ENCODE measurements at places on chromosomes 5 and 9.

GRCh38 chr5:44770780-44771717 is 37.7 kb upstream of the MRPS30 start:
- no peak for DNase-seq

DNA sequence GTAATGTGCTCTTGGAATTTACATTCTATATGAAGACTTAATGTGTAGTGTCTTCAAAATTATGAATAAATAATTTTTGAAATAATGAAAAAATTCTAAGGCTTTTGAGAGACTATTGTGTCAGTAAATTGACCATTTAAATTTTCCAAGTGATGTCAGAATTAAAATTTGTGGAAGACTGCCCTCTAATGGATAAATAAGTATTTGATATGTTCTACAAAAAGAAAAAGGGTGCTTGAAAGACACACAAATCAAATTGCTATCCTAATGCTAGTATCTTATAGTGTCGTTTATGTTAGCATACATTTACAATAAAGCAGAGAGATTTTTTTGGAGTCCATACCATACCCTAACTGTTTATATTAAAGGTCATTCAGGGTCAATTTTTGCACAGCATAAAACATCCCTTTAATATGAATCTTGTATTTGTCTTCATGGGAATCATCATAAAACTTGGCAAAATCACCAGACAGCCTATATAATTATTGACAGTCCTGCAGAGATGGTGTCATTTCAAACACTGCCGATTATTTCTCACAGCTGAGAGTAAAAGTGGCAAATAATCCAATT is 120.8 kb upstream of the SLC27A6 start:
- DNase-seq = peak; percentile 60

GRCh38 chr5:76789991-76790581 is 28.7 kb upstream of the F2RL1 start:
- DNase-seq = peak; percentile 46

- DNase-seq = no peak
Observed at GRCh38 chr9:100317706-100318105, 35.0 kb downstream of the TEX10 start.

DNA sequence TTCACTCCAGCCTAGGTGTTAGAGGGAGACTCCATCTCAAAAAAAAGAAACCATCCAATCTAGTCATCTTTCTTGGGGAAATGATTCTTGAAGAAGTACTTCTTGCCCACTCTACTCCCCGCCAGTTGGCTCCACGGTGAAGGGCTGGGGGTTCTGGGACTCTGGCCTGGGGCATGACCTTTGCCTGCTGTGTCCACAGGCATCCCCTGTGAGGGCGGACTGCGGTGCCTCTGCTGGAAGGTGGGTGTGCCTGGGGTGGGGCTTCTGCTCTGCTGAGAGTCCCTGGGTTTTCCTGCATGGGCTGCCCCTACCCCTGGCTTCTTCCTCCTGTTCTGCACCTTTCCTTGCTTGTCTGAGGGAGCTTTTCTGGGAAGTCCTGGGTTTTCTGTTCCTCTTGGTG is 3.5 kb downstream of the TBC1D13 start:
- DNase-seq = no peak

- DNase-seq = no peak
Observed at GRCh38 chr9:37220971-37221370, 100.6 kb downstream of the ZCCHC7 start.

GRCh38 chr9:132935026-132935425 is 9.4 kb downstream of the TSC1 start:
- DNase-seq = no peak

DNA sequence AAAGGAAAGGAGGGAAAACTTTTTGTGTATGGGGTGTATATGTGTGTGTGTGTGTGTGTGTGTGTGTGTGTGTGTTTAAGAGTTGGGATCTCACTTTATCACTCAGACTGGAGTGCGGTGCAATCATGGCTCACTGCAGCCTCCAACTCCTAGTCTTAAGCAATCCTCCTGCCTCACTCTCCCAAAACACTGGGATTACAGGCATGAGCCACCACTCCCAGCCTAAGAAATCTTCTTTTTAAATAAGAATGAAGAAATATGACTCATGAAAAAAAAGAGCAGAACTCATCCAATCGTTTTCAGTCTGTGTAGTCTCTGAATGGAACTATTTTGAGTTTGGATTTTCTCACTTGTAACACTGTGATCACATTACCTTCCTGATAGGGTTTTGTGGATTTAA is 601.5 kb downstream of the ACTL7B start:
- no peak for DNase-seq

- no peak for DNase-seq
Observed at GRCh38 chr5:15065091-15065490, 193.5 kb upstream of the ANKH start.

- DNase-seq = no peak
Observed at GRCh38 chr5:171050916-171051315, 189.1 kb downstream of the RANBP17 start.

DNA sequence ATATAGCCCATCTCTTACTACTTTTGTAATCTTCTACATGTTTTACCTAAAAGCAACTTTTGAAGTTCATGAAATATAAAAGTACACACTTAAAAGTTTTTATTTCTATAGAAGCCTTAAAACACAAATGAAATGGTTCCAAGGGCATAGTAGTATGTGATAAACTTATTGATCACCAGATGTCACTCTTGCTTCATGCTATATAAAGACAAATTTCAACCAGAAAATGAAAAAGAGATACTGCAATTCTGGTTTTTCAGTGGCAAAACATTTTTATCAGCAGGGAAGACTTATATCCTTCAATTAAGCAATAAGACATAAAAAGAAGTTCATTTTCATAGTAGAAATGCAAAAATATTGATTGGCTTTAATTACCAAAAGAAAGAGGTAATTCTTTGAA is 69.4 kb upstream of the FBXL17 start:
- DNase-seq = no peak

DNA sequence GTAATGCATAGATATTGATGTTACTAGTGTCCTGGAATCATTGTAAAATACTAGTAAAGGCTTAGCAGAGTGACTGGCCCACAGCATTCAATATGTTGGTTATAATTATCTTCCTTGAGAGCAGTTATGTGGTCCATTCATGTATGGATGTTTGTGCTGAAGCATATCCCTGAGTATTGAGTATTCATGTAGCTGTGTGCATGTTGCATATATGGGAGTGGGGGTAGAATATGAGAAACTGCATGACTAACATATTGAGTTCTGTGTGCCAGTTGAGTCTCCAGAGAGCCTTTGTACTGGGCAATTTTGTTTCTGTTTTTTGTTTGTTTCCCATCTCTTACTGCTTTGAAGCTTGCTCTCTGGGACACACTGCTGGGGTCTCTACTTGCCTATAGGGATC is 222.7 kb upstream of the TRIM32 start:
- DNase-seq = no peak

- peak; percentile 18 for DNase-seq
Observed at GRCh38 chr9:124754289-124754688, 16.8 kb downstream of the NR6A1 start.

DNA sequence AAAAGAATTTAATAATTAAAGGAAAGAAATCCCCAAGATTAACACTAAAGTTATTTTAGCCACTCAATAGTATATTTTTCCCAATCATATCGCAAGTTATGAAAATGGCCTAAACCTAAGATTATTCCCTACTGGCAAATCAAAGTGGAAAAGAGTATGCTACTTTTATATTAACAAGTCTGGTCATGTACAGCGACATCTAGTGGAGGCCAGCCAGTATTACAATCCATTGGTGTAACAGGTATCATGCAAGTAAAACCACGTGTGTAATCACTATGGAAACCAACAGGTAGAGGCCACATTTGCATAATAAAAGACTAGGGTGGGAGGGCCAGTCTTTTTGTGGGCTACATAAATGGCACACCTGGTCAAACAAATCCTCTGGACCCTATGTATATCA is 976.4 kb upstream of the CDH9 start:
- peak; percentile 70 for DNase-seq

DNA sequence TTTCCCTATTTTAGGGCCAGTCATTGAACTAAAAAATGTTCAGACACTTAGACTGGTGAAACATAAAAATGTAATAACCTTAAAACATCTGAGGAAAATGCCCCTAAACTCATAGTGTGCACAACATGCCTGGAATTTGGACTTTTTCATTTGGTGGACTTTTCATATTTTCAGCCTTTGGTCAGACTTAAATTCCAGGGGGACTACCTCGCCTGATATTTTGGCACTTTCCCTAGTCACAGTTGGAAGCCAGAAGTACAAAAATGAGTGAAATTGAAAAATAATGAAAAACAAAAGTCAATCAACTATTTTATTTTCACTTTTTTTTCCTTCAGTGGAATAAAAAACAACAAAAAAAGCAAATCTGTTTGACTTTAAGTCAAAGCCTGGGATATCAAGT is 256.2 kb downstream of the ACTL7B start:
- DNase-seq = no peak

DNA sequence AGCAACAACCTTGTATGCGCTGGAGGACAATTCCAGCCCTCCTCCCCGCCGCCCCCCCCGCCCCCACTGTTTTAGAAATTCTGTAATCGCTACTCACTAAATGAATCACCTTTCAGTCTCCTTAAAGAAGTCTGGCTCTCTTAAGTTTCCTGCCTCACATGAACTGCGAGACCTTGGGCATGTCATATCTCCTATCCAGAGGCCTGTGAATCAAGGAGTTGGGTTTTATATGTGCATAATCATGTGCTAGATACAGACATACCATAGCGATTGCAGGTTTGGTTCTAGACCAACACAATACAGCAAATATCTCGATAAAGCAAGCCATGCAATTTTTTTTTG is 337 bp upstream of the DMAC1 start:
- DNase-seq = no peak

DNA sequence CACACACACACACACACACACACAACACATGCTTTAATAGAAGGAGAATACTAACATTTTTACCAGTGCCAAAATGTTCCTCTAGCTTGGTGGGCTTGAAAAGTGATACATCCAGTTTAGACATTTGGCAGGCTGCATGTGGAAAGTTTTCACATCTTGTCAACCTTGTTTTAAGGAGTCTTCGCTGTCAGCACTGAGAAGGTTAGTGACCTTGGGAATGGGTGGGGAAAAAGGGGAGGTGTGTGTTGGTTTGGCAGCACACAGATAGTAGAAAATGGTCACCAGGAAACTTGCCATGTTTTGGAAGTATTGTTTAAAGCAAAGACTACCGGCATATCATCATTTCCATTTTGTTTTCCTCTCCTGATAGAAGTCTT is 346.5 kb upstream of the ADAMTSL1 start:
- no peak for DNase-seq

DNA sequence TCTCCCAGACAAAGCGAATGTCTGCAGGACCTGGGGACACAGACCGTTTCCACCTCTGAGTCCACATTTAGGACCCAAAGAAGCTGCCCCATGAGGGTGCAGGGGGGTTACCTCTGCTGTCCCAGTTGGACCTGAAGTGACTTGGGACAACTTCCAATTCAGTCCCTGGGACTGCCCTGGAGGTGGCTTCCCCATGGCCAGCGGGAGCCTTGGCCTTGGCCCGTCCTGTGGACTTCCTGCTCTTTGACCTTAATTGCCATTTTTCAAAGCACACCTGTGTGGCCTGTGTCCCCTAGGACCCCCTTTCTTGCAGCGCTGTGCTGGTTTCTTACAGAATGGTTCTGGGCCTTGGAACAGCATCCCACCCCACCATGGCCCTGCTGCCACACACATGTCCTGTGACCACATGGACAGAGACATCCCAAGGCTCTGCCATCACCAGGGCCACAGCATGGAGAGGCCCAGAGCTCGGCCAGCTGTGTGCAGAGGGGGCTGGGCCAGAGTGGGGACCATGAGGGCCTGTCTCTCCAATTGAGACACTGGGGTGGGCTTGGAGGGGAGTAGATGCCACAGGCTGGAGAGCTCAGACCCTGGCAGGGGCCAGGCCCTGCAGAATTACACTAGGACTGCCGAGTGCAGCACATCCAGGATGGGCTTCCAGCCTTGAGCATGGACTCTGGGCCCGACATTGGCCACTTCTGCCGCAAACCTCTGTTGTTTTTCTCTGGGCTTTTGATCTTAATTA is 45.8 kb downstream of the SECISBP2 start:
- no peak for DNase-seq

DNA sequence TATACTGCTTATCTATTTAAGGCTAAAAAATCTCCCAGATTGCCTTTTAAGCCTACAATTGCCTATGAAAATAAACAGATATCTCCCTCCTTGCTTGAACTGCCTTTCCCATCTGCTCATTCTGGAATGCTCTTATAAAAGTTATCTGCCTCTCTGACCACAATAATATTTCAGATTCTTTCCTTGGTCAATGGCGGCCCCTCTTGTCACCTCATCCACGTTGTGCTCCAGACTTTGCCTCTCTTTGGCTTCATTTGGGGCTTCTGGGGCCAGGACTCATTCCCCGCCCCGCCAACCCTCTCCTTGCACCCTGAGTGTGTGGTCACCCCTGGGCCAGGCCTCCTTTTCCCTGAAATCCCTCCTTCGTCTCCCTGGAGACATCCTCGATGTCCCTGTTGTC is 110.0 kb upstream of the RPS23 start:
- no peak for DNase-seq

- DNase-seq = peak; percentile 52
Observed at GRCh38 chr9:131049829-131050715, 41.1 kb downstream of the LAMC3 start.

DNA sequence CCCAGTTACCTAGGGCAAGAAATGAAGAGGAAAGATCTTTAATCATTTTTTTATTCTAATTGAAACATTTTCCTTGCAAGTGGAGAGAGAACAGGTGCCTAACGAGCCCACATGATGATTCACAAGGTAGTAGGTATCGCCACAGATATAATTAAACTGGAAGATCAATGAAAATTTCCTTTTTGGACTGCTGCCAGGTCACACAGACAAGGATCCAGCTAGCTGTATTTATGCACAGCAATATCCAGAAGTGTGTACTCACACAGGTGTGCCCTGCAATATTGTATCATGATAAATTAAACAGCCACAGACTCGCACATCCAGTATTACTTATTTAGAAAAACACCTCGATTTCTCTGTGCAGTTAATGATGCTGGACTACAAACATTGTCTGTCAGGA is 294.0 kb upstream of the SMARCA2 start:
- no peak for DNase-seq

DNA sequence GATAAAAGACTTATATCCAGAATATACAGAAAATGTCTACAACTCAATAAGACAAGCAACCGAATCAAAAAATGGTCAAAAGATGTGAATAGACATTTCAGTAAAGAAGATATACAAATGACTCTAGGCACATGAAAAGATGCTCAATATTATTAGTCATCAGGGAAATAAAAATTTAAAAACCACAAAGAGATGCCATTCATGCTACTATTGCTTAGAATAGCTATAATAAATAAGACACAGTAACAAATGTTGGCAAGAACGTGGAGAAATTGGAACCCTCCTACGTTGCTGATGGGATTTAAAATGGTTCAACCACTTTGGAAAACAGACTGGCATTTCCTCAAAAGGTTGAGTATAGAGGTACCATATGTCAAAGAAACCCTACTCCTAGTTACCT is 39.8 kb downstream of the POLK start:
- DNase-seq = no peak
